ENCODE measurements at places on chromosomes 12 and 14. TPM values are rescaled to one million over a fixed set of nuclear protein-coding genes. Genes with fewer than 3 reads are reported as not detected.

- DNase-seq, result no peak
Observed at GRCh38 chr14:93012951-93013719, 90.2 kb downstream of the CHGA start.

DNA sequence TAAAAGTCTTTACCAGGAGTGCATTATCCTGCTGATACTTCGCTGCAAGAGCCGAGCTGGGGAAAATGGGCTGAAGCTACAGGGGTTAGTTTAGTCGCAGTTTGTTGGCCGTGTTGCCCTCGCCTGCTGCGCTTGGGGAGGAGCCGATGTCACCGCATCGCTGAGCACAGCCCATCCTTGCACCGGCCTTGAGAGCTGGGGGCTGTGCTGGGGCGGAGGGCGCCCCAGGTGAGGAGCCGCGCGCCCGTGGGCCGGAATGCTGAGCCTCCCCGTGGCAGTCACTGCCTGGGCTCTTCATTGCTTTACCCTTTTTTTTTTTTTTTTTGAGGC, 50.0 kb downstream of the ADGRD1 start:
- DNase-seq, result no peak

GRCh38 chr12:87812030-87812429, 217.2 kb downstream of the C12orf50 start:
- no peak for DNase-seq

The TAS2R8 gene
- total RNA-seq, result not detected

DNA sequence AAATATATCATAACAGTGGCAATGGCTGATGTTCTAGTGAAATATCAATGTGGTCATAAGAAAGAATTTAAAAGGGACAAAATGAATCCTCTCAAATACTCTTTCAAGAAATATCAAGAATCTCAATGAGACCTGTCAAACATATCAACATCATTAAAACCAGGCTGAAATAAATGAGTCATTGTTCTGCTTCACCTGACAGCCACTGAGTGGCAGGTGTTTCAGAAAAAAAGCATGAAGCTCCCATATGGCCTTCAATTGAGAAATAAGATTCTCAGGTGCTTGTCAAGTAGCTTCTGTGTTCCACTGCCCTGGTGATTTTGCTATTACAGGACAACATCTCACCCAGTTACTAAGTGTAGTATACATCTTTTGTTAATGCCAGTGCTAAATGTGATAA, 21.5 kb downstream of the ANAPC5 start:
- DNase-seq, result no peak

The CRACR2A gene
- 63.3 TPM for total RNA-seq

DNA sequence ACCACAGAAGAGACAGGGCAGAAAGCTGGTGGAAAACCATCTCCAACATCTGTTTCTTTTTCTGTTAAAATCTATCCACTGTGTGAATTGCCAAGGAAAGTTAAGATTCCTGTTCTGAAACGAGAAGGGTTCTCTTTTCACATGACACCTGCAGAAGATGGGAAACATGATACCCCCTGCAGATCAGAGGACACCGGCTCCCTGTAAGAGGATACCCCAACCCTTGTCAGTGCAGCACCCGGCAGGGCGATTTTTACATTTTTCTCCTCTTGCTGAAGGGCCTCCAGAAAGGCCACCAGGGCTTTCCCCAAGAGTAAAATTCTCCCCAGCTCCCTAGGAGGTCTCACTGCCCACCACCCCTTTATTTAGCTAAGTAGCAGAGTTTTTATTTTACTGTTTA, 48.2 kb downstream of the DPF3 start:
- no peak for DNase-seq

GRCh38 chr12:44875954-44876543, at the start of gene NELL2:
NELL2 (minus strand) TSS chr12:44876315; CDS start chr12:44875869, 446 bp downstream.
- peak; percentile 60 for DNase-seq

The SLC8A3 gene
- total RNA-seq, result 0.46 TPM

DNA sequence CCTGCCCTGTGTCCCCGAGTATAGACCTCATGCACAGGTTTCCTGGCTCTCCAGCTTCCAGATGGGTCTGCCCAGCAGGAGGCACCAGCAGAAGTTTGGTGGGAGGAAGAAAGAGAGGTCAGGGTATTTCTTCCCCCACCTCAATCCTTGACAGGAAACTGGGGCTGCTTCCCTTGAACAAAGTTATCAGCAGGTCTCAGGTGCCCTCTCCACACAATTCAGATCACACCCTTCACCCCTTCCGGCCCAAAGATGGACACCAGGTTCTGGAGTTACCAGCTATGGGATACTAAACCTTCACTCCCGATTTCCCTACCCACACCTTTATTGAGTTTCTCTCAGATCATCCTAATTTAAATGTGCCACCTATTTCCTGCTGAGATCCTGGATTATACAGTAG, 1.2 kb downstream of the SART3 start:
- DNase-seq, result no peak

DNA sequence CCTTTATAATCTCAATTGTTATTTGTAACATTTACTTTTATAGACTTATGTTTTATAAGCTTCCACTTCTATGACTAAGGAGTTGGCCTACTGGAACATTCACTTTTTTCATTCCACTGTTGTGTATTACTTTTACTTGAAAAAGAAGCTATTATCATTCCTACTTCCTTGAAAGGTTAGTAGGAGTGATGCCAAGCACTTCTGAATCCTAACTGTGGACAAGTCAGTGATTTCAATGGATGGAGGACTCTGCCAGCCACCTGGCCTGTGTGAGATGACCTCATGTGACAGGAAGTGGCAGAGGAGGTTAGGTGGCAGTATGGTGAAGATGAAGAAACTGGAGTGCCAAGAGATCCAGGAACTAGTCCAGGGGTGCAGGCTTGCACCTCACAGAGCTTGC, 46.0 kb downstream of the TECPR2 start:
- DNase-seq, result no peak

The LRTM2 gene
- total RNA-seq, result not detected

DNA sequence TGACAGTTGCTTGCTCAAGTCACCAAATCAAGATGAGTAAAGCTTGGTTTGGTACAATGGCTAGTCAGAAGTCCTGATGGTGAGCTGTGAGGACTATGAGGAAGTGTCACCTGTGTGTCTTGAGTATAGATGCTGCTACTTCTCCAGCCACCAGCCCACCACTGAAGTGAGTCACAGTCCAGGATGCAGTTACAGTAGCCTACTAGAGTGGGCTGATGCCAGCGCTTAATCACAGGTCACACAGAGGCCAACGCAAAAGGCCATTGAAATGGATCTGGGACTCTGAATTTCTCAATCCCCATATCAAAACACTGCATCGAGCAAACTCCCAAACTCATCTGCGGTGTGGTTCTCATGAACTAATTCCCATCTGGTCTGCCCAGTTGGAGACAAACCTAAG, 223.1 kb downstream of the ANO6 start:
- DNase-seq, result no peak

The KCNK10 gene
- 5.4 TPM for total RNA-seq

DNA sequence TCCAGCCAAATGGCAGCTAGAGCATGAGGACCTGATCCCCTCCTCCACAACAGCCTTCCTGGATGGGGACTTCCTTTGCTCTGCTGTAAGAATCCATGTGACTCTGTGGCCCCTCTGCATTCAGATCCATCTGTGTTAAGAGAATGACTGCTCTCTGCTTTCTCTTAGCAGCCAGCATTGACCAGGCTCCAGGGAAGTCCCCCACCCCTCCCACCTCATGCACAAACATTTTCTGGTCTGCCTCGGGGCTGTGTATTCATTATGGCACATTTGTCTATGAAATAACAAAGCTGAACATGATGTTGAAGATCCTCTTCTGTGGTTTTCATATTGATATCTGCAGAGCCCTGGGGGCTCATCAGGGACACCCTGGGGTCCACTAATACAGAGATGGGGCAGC, 201.7 kb downstream of the NUAK1 start:
- DNase-seq, result no peak

DNA sequence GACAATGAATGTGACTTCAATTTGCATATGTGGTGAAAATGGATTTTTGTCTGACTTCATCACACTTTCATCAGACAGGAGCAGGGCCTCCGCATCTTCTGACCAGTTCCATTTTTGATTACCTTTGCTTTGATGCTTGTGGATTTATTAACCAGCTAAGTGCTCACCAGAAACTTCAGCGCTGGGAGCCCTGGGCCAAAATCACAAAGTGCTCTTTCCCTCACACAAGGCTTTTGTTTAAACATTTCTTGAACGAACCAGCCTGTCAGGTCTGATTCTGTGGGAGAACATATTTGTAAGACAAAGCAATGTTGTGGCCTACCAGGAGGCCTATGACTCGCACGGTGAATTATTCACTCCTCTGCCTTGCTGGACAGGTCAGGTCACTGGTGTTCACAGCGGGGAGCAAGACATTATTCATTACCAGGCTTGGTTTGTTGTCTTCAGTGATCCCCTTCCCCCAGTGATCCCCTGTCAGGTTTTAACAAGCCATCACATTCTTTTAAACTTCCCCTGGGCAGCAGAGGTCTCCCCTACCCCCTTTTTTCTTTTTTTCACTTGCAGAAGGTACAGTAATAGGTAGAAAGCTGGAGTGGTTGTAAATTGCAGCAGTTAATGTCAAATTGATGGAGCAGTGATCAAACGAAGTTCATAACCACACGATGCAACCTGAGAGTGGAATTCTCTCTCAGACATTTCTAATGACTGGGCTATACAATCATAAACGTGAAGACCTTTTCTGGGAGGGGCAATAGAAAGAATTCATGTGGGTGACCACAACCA, 167.5 kb upstream of the PRICKLE1 start:
- DNase-seq, result no peak

- no peak for DNase-seq
Observed at GRCh38 chr12:72272731-72273498, 745 bp downstream of the TRHDE start.

DNA sequence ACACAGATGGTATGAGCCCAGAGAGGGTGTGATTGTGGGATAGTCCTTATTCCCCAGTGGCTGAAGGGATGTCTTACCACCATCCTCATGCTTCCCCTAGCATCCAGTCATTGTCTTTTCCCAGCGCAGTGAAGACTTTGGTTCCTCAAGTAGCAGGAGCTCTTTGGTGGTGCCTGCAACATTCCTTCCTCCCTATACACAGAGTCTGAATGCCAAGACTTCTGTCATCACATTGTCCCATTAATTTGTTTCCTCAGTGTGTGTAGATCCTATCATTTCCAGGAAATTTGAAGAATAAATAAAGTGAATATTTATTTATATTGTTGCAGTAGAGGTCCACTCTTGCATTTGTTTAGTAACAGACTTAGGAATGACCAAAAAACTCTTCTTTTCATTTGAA, 147.2 kb downstream of the DACT1 start:
- no peak for DNase-seq

- DNase-seq, result no peak
Observed at GRCh38 chr14:59905188-59905587, 14.8 kb upstream of the LRRC9 start.

DNA sequence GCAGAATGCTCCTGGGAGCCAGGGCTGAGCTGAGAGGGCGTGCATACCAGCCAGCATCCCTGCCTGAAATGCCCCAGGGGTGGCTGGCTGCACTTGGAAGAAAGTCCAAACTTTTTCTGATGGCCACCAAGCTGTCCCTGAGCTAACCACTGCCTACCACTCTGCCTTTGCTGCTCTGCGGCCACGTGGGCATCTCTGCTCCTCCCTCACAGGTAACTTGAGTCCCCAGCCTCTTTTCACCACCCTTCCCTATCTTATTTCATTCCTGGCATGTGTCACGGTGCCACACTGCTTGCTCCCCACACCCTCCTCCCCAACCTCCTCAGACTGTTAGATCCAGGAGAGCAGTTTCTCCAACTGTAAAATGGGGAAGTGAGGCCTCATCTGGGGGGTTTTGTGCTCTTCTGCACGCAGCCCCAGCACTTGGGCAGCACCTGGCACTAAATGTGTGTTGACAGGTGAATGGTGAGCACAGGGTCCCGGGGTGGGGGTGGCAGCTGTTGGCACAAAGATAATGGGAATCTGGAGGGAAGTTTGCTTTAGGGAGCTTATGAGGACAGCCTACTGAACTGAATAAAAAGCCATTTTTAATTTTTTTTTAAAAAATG, 113.0 kb downstream of the GLT1D1 start:
- no peak for DNase-seq

The CIDEB gene
- 16.6 TPM for total RNA-seq

The HSPA2 gene
- 61.7 TPM for total RNA-seq

The CLBA1 gene
- total RNA-seq, result 6.5 TPM

- no peak for DNase-seq
Observed at GRCh38 chr12:81596558-81596957, 162.6 kb downstream of the PPFIA2 start.

The SLC15A4 gene
- 14.4 TPM for total RNA-seq

The SIX6 gene
- not detected for total RNA-seq

DNA sequence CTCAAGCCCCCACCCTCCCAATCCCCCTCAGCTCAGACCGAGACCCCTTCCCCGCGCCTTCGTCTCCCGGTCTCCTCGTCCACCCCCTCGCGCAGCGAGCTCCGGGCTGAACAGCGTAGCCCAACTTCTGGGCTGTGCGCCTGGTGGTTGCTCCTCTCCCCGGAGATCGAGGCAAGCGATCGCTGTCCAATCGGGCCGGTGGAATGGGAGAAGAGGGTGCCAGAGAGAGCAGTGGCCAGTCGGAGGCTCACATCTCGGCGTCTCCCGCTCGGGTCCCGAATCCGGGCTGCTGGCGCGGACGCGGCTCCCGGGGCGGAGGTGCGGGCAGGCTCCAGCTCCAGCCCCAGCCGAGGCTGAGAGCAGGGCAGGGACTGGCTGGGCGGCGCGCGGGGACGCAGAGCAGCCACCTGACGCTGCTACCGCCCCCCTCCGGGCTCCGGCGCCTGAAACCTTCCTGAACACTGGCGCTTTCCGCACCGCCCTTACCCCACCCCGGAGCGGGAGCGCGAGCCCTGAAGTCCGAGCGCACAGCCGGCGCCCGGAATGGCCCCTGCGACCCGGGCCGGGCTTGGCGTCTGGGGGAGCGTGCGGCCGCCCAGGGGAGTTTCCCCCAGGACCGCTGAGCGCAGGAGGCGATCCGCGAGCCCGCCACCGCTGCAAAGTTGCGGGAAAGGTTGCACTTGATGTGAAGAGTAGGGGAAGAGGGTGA, 508 bp upstream of the KCNH5 start:
- DNase-seq, result no peak

DNA sequence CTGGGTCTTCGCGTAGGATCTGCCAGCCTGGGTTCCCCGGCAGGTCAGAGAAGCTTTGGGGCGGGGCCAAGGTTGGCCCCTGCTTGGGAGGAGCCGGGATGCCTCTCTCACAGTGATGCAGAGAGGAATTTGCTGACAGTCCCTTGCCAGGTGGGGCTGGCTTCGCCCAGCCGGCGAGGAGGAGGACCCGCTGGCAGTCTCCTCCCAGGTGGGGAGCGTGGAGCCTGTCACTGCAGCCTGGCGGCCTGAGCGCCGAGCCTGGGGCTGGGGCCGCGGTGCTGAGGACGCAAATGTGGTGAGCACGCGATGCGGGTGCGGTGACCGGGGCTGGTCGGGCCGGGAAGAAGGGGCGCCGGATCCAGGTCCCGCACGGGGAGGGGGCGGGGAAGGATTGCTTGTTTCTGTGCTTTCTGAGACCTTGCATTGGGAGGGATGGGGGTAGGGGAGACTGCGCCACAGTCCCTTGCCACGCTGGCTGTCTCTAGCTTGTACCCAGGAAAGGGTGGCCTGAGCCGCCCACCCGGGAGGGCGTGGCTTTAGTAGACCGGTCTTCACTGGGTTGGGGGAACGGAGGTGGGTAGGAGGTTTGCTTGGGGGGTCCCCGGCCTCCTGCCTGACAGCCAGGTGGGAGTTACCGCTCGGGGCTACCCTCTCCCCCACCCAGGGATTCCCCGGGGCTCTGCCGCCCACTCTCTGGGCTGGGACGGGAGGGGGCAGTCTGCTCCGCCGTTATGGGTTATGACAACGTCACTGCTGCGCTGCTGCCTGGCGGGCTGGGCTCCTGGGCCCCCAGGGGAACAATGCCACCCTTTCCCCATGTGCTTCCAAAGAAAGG, at the start of gene TMEM63C:
TSS of gene TMEM63C (plus strand) at position 196 of the 835 bp plus-strand sequence. CDS start 37,016 bp downstream, outside the sequence.
- peak; percentile 75 for DNase-seq

- no peak for DNase-seq
Observed at GRCh38 chr14:21307637-21308036, 27.8 kb downstream of the RPGRIP1 start.

The TMEM52B gene
- not detected for total RNA-seq

All from left colon (tissue), 2 donors.